Naive thymus-derived CD8-positive, alpha-beta T cell (primary cell): ENCODE measurements at places on chromosomes 2 and 18. TPM values are rescaled to one million over a fixed set of nuclear protein-coding genes. Genes with fewer than 3 reads are reported as not detected.

The RAPGEF4 gene
- total RNA-seq = 1.8 TPM

The AMER3 gene
- total RNA-seq = not detected

The ITPRID2 gene
- total RNA-seq = 58.4 TPM

- DNase-seq = no peak
These were observed 48.5 kb upstream of the CCDC195 start for GRCh38 chr2:224764565-224765236.

GRCh38 chr2:153115141-153115540 lies 363.4 kb downstream of the RPRM start:
- DNase-seq = no peak

DNA sequence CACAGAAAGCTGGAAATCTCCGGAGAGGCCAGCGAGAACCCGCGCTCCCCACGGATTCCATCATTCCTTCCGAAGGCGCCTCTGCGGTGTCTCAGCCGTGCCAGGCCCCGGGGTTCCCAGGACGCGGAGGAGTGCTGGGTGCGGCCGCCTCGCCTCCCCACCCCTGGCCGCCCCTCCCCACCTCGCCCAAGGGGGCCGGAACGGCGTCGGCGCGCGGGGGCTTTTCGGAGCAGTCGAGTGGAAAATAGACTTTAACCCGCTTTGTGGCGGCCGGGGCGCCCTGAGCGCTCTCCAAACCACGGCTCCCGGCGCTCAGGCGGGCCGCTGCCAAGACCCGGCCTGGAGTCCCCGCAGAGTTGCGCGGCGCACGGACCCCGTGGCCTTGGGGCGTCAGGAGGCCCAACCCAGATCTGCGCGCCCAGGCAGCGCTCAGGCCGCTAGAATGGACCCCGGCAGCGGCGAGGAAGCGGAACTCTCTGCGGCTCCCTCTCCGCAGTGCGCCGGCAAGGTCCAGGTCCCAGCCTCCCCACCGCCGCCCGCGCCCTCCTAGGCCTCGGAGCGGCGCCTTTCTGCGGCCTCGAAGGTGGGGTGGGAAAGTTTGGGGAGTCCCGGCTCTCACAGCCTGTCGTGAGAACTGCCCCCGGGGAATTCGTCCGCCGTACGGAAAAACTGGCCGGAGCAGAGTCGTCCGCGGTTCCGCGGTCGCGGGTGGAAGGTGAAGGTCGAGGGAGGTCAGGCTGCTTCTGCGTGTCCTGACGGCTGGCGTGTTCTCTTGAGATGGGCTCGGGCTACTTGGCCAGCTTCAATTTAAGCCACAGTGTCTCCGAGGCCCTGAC lies 1.2 kb upstream of the EMX1 start:
- peak; percentile 47 for DNase-seq

- DNase-seq = no peak
These were observed 273.9 kb upstream of the SESTD1 start for GRCh38 chr2:179538406-179539123.

DNA sequence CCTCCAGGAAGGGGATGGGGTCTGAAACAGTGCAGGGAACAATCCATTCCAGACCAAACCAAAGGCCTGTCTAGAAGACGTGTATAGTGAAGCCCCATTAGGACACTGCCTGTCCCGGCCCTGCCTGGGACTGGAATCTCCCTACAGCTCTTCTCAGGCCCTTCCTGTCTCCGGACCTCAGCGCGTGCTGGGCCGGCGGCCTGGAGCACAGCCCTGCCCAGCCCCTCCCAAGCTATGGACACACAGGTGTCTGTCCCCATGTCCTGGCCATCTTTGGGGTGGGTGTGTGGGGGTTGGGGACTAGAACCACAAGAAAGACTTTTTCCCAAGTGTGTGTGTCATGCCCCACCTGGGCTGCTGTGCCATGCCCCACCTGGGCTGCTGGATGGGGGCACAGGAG lies 51.8 kb downstream of the KIF1A start:
- DNase-seq = no peak

DNA sequence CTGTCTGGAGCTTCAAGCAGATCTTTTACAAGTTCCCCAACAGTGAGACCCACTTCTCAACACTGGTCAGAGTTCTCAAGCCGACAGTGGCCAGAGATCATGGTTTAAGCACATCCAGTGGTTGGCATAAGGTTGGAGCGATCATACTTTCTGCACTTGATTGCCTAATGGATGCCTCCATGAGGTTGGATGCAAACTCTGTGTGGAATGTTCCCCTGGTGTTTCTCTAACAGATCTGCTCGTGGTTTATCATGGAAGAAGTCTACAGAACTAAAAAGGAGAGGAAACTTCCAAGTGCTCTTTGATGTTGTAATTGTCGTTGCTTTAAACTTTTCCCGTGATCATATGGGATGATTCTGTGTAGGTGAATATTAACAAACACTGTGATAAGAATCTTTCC lies 60.7 kb downstream of the SH3RF3 start:
- no peak for DNase-seq

DNA sequence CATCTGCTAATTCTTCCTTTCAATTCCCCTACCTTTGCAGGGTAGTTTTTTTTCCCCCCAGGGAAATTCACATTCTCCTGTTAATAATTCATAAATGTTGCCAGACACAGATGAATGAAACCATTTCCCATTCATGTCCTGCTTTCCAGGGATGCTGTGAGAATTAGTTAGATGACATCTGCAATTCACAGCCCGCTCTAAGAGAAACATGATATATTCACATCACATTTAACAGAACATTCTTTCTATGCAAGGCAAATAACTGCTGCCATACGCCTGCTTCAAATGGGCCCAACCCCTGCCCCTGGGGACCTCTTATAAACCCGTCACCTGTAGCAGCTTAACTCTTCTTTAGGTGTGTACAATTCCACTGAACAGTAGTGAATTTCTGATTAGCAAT lies 110.6 kb upstream of the CTAGE1 start:
- no peak for DNase-seq

- DNase-seq = no peak
These were observed 139.3 kb downstream of the PLCL1 start for GRCh38 chr2:197943731-197944130.
